Kidney epithelial cell (primary cell): ENCODE measurements at places on chromosomes 2 and 18. TPM values are rescaled to one million over a fixed set of nuclear protein-coding genes. Genes with fewer than 3 reads are reported as not detected.
A peak's percentile ranks its signal among the peaks of the same experiment; 100 is the strongest.

GRCh38 chr2:239195318-239195871 lies 205.4 kb downstream of the HDAC4 start:
- no peak for DNase-seq

The KCNIP3 gene
- total RNA-seq = 5.1 and 7.2 TPM in 2 replicates

The KIF1A gene
- 178 and 203 TPM in 2 replicates for total RNA-seq

DNA sequence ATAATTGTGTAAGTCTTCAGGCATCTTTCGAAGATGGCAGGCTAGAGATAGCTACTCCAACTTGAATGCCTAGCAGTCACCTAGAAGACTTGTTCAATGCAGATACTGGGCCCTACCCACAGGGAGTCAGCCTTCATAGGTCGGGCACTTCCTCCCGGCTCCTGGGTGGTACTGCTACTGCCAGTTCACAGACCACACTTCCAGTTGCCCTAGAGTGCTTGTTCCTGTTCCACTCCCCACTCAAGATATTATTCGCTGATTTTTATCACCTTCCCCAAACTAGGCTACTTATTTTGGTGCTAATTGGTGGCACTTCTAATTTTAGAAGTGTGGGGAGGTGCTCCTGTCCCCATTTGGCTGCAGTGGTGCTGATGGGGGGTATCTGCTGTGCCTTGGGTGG lies 34.2 kb downstream of the INPP4A start:
- no peak for DNase-seq

The RESP18 gene
- not detected in 2 replicates for total RNA-seq

DNA sequence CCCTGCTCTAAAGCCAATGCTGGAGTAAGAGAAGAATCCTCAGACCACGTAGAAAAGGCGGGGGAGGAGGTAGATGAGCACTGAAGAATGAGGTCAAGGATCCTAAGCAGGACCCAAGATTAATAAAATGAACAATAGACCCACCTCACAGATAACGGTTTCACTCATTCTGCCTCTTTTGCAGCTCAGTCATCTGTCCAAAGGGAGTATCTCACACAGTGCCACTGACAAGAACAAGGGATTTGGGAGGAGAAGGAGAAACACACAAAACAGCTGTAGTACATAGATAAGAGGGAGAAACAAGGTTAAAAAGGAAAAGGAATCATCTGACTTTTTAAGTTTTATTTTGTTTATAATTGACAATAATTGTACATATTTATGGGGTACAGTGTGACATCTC lies 30.9 kb upstream of the SULT1C4 start:
- DNase-seq = no peak

The CCDC148 gene
- total RNA-seq = 0.68 and 1.0 TPM in 2 replicates

DNA sequence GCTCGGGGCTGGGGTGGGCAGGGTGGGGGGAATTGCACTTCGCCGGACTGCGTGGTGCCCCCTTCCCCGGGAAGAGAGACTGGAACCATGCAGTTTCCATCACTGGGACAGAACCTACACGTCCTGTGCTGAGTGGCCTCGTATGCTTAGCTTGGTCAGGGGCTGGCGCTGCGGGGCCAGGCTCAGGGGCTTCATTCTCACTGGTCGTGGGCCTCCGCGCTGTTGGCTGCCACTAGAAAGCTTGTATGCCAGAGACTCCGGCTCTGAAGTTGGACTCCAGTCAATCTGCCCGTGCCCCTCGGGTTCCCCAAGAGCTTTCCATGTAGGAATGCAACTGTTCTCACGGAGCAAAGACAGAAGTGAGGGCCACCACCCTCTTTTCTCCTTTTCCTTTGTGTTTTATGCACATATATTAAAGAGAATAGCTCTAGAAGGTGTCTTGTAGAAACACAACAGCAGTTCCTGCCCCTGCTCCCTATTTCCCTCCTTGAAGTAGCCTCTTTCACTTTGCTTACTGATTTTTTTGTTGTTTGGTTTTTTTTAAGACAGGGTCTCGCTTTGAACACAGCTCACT lies 64.0 kb upstream of the YWHAQ start:
- DNase-seq = no peak

The ZNF804A gene
- not detected in 2 replicates for total RNA-seq

DNA sequence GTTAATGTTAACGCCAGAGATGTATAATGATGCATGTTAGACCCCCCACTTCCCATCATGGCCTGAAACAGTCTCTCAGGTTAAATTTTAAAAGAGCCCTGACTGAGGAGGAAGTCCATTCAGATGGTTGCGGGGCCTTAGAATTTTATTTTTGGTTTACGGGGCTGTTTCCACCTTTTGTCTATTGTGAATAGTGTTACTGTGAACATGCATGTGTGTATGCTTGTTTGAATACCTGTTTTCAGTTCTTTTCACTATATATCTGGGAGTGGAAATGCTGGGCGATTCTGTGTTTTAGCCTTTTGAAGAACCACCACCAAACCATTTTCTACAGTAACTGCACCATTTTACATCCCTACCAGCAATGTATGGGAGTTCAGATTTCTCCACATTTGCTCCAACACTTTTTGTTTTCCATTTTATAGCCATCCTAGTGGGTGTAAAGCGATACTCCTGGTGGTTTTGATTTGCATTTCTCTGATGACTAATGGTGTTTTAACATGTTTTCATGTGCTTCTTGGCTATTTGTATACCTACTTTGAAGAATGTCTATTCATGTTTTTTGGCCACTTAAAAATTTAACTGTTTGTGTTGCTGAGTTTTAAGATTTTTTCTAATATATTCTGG lies 133.0 kb downstream of the MYO3B start:
- no peak for DNase-seq

The GALNT3 gene
- 19.6 and 22.9 TPM in 2 replicates for total RNA-seq

- DNase-seq = no peak
Observed at GRCh38 chr18:8469544-8470130, 139.6 kb upstream of the RAB12 start.

DNA sequence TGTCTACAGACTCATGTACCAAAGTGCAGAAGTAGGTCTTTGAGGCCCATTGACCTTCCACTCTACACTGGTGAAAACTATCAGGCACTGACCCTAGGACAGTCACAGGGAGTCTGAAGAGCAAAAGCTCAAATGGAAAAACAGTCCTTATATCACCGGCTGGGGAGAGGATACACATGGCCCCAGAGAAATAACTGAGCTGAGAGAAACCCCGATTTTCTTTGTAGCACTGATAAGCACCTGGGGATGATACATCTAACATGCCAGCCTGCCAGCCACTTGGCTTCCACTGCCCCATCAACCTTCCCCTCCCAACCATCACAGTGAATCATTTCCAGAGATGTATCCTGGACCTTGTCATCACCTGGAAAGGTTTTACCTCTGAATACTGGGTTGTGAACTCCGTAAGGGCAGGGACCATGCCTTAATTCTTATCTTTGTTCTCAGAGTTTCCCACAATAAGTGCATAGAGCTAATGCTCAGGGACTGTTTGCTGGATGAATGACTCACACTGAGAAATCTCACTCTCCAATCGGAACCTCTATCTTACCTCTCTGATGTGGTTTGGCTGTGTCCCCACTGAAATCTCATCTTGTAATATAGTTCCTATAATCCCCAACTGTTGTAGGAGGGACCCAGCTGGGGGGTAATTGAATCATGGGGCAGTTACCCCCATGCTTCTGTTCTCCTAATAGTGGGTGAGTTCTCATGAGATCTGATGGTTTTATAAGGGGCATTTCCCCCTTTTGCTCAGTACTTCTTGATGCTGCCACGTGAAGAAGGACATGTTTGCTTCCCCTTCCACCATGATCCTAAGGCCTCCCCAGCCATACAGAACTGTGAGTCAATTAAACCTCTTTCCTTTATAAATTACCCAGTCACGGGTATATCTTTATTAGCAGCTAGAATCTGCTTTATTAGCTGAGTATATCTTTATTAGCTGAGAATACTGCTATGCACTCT lies 37.1 kb downstream of the EVA1A start:
- DNase-seq = peak; percentile 77

The SNX17 gene
- total RNA-seq = 92.1 and 120 TPM in 2 replicates

GRCh38 chr2:70233926-70234325 lies 14.5 kb downstream of the TIA1 start:
- no peak for DNase-seq

- no peak for DNase-seq
Observed at GRCh38 chr2:36918307-36918706, 48.0 kb downstream of the STRN start.

The IGFBP5 gene
- 51.7 and 72.3 TPM in 2 replicates for total RNA-seq

DNA sequence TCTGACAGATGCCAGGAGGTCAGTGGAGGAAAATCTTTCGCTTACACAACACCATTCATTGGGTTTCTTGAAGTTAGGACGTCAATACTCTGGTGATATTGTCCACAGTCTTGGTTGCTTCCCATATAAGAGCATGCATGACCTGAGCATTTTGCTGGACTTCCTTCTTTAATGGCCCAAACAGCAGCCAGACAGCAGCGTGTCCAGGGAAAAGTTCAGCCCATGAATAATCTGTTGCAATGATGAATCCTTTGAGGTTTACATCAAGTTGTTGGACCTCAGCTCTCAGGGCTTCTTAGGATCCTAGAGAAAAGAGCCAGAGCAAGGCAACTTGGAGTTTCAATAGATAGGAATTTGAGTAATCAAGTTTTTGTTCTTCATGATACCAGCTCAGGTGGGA lies 155.6 kb upstream of the MGAT5 start:
- no peak for DNase-seq

The KCNJ3 gene
- total RNA-seq = not detected in 2 replicates

The COL6A3 gene
- total RNA-seq = 81.9 and 124 TPM in 2 replicates

The KCNG2 gene
- total RNA-seq = not detected in 2 replicates

- no peak for DNase-seq
Observed at GRCh38 chr2:223093436-223094241, 41.6 kb downstream of the KCNE4 start.

The MAP3K19 gene
- not detected in 2 replicates for total RNA-seq

GRCh38 chr2:16259010-16259409 lies 318.7 kb downstream of the MYCN start:
- no peak for DNase-seq

GRCh38 chr18:58178511-58178910 lies 134.5 kb downstream of the NEDD4L start:
- no peak for DNase-seq

The TMEM182 gene
- total RNA-seq = 4.7 and 5.9 TPM in 2 replicates
